Putamen (tissue), 1 donor: ENCODE measurements at places on chromosomes 11 and 22.
A peak's percentile ranks its signal among the peaks of the same experiment; 100 is the strongest.

DNA sequence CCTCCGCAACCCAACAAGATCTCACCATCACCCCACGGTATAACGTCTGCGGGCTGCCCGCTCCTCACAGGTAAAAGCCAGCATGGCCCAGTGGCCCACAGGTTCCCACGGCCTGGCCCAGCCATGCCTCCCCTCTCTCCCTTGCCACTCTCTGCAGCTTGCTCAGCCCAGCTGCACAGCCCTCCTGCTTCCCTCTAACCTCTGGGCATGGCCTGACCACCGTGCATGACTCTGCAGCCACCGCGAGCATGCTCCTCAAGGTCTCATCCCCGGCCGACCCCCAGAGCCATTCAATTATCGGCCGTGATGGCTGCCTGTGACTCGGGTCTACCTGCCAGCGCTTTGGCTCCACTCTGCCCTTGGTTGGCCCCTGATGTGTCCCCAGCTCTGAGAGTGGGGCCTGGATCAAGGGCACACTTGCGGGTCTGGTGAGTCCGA lies 185.5 kb downstream of the CTTN start:
- DNase-seq = no peak

DNA sequence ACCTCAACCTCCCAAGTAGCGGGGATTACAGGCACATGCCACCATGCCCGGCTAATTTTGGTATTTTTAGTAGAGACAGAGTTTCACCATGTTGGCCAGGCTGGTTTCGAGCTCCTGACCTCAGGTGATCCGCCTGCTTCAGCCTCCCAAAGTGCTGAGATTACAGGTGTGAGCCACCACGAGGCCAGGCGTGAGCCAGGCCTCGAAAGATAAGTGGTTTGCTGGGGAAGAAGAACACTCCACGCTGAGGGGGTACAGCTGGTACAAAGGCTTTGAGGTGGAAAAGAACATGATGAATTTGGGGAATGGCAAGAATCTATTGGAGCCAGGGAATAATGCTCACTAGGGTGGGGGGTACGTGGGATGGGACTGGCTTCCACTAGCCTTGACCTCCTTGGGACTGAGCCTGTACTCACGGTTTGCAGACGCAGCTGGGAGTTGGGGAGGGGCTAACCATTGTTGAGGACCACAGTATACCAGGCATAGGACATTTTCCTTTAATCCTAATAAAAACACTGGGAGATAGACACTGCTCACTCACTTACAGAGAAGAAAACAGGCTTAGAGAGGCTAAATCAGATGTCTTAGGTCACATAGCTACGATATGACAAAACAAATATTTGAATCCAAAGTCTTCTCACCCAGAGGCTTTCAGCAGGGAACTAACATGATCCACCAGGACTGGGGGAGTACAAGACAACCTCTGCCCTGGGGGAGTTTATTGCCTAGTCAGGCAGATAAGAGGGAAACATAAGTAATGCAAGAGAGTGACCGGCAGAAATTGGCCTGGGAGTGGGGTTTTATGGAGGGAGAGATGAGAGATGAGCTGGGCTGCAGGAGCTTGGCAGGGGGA lies 4.9 kb downstream of the SLCO2B1 start:
- no peak for DNase-seq

DNA sequence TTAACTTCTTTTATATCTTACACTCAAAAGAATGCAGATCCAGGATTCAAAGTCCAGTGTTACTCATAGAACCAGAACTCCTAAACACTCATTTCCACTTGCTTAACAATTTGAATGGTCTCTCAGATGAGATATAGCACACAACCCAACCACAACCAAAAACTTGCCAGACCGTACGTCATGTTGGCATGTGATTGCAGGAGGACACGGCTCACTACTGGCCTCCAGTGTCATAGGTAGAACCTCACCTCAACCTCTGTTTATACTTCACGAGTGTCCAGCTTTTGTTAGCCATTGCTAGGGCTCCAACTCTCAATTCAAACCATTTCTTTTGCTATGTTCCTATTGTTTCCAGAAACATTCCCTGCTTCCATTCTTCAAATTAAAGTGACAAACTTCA lies 58.5 kb upstream of the PDGFD start:
- no peak for DNase-seq

- DNase-seq = no peak
Observed at GRCh38 chr11:35103366-35104208, 35.4 kb upstream of the CD44 start.

GRCh38 chr22:37887584-37888378 lies 18.3 kb upstream of the MICALL1 start:
- DNase-seq = peak; percentile 63

GRCh38 chr22:47437110-47437509 lies 674.7 kb downstream of the TBC1D22A start:
- DNase-seq = no peak

- peak; percentile 24 for DNase-seq
Observed at GRCh38 chr11:33160136-33160535, 1.1 kb downstream of the CSTF3 start.

DNA sequence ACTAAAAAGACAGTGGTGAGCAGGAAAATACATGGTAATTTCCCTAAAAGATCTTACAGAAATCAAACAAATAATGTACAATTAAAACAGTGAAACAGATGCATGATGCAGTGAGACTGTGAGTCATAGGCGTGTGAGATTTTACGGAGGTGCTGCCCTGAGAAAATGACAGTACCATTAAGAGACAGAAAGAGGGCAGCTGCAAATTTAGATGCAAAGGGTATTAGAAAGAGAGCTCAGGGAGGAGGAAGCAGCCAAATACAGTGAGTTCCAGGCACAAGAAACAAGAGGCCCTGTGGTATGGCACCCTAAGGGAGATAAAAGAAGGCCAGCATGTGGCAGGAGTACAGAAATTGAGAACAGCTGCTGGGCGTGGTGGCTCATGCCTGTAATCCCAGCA lies 88.5 kb upstream of the FIBIN start:
- peak; percentile 15 for DNase-seq
